ENCODE measurements at places on chromosomes 6 and 20. TPM values are rescaled to one million over a fixed set of nuclear protein-coding genes. Genes with fewer than 3 reads are reported as not detected.
A peak's percentile ranks its signal among the peaks of the same experiment; 100 is the strongest.

DNA sequence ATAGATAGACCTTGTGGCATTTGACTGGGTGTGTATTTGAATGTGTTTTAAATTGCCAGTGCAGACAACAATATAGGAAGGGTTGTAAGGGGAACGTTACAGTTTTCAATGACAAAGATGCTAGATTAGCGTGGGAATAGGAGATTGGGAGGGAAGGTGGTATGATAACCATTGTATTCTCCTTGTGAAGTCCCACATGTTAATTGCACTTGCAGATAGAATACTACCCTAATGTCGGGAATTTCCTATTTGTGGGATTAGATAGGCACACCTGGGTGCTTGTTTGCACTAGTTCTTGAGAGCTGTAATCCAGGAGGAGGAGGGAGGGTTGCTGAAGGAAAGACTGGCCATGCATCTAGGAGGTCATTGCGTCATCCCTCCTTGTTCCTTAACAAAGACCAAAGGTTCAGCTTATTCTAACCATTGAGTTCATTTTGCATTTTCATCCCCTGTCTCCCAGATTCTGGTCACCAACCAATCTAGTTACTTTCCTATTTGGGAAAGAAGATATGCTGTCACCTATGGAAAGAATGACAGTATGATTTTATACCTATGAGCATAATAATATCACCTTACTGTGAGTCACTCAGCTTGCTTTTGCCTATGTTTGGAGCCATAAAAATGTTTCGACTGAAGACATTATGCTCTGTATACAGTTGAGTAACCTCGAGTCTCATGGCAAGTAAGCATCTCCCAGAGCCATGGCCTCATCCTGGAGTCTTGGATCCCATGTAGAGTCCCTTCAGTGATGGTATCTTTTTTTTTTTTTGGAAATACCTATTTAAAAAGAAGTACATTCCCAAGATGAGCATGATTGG lies 201.5 kb downstream of the DTNBP1 start:
- DNase-seq: peak; percentile 68

DNA sequence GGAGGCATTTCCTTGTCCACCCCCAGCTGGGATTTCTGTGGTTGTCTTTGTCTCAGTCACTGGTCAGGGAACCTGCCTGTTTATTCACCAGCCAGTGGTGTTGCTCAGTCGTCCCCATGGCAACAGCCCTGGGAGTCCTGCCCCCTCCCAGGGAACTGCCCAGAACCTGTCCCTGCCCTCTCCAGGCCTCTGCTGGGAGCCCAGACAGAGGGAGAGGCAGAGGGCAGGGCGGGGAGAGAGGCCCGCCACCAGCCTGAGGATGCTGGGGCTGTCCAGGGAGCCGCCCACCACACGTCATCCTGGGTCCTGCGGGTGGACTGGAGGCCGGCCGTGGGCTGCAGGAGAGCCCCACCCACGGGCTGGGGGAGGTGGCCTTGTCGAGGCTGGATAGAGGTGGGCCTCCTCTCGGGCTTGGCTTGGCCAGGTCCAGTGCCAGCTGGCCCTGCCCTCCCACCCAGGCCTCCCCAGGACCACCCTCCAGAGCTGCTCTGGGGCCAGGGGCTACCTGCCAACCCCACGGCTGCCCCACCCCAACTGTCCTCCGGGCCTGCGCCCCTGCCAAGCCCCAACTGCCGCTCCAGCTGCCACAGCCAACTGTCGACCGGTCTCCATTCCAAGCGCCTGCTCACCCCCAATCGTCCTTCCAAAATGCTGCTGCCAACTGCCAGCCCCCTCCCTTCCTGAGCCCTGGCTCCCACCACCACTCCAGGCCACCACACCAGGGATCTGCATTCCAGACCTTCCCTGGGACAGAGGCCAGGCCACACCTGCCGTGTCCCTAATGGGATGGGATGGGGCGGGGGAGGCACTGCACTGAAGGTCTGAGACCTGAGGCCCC lies 4.2 kb upstream of the ZBTB46 start:
- peak; percentile 98 for DNase-seq

DNA sequence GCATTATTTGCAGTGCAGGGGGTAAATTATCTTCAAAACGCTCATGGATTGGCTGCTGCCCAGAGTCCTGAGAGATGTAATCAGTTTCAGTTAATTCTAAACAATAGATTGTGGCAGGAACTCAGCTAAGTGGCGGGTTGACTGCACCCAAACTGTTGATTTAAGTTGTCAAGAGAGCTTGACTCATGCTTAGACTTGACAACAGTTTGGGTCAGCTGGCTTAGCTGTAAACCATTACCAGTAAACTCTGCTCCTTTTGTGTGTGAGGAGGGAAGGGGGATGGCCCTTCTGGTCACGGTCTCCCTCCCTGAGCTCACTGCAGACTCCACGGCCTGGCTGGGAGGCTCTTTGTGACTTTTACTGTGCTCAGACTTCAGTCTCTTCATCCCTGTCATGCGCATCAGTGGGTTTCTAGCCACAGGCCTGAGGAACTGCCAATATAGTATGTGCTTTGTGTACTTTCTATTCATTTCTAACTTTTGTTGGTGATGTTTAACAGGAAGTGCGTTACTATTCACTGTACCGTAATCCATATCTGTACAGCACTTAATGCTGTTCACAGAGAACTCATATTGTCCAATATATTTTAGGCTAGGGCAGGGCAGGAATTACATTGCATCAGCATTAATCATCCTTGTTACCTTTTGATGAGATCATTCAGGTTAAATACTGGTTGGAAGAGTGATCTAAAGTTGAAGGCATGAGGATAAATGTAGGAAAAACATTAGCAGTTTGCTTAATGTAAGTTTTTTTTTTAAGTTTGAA lies 488.3 kb downstream of the CDKAL1 start:
- peak; percentile 62 for DNase-seq

DNA sequence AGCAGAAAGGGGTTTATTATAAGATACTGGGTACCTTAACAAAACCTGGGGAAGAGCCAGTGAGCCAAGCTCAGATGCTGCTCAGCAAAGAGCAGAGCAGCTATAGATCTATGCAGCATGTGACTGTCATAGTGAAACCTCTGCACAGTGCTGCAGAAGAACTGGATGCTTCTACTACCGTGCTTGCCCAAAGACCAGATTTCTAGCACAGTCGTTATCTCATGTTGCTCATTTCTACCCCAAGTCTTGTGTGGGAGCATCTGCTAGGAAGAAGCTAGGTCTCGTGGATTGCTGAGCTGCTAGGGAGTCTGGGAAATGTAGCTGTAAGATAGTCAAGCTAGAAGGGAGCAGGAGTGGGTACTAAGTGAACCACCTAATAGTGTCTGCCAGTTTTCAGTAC lies 31.7 kb upstream of the GNRH2 start:
- DNase-seq: no peak

DNA sequence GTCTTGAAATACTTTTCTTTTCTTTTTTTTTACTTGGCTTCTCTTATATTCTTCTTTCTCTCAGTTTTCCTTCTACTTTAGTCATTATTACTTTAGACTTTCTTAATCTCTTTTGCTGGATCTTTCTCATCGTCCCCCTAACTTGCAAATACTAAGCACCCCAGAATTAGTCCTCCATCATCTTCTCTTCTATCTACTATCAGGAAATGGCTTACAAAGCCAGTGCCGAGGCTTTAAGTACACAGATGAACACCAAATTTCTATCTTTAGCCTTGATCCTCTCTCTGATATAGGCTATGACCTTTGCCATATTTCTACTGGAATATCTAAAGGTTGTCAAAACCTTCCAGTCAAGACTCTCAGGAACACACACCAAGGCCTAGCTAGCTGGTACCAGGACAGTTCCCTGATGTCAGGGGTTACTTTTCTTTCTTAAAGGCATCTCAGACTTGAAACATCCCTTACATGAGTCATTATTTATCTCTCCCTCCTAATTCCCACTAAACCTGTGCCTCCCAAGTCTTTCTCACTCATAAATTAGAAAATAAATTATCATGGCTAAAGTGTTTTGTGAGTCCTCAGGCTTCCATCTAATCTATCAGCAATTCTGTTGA lies 278.6 kb upstream of the TCF21 start:
- no peak for DNase-seq

- DNase-seq: no peak
Measured at GRCh38 chr20:8490076-8490830, 358.2 kb downstream of the PLCB1 start.

- DNase-seq: no peak
Measured at GRCh38 chr6:168232062-168232461, 87.5 kb downstream of the DACT2 start.

DNA sequence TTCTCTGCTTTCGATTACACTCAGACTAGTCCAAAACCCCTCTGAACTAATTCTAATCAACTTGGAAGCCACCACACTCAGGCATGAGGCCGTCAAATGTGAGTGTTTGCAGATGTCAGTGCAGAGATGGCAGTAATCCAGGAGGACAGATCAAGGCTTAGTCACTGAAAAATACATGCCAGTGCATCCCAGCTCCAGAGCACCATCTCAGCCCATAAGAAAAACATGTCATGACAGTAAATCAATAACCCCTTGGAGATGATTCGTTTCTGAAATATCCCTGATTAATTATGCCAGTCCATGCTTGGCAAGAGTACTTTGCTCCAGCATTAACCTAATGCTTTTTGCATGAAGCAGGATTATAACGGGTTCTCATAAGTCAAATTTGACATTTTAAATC lies 179.5 kb downstream of the ADAT2 start:
- no peak for DNase-seq

DNA sequence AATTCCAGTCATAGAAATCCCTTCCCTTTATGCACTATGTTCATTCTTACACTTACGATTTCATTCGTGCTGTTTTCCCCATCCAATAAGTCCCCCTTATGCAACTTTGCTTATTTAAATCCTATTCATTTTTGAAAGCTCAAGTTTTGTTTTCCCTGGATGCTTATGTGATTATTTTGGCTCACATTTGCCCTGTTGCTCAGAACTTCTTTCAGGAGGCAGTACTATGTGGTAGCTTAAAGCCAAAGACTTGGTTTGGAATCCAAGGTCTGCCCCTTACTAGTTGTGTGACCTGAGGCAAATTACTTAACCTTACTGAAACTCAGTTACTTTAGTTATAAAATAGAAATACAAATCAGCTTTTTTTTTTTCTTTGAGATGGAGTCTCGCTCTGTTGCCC lies 59.6 kb downstream of the MOXD1 start:
- DNase-seq: no peak

DNA sequence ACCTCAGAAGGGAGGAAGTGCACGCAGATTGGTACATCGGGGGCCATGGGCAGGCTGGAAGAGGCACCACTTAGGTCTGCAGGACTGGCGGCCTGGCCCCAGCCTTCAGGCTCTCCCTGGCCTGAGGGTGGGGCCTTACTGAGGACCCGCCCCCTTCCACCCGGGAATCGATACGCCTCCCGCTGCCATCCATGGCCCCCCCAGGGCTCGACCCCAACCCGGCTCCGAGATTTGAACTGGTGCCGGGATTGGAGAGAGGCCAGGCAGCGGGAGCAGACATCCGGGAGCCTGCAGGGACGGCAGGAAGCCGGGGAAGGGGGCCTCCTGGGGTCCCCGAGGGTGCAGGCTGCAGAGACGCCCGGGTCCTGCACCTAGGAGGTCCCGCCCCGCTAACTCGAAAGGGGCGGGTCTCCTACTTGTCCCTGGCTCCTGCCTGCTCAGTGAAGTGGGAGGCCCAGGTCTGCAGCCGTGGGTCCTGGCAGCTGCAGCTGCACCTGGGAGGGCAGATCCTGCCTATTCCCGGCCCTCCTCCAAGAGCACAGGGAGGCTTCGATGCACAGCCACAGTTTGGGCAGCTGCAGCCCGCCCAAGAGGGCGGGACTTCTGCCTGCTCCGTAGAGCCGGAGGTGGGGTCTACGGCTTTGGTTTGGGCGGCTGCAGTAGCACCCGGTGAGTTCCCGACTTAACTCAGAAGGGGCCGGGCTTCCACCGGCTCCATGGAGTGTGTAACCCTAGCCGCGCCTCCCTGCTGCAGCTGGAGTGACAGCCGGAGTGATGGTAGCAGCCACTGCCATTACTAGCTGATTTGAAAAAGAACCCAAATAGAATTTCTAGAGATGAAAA lies 35.2 kb upstream of the TBC1D22B start:
- peak; percentile 98 for DNase-seq

DNA sequence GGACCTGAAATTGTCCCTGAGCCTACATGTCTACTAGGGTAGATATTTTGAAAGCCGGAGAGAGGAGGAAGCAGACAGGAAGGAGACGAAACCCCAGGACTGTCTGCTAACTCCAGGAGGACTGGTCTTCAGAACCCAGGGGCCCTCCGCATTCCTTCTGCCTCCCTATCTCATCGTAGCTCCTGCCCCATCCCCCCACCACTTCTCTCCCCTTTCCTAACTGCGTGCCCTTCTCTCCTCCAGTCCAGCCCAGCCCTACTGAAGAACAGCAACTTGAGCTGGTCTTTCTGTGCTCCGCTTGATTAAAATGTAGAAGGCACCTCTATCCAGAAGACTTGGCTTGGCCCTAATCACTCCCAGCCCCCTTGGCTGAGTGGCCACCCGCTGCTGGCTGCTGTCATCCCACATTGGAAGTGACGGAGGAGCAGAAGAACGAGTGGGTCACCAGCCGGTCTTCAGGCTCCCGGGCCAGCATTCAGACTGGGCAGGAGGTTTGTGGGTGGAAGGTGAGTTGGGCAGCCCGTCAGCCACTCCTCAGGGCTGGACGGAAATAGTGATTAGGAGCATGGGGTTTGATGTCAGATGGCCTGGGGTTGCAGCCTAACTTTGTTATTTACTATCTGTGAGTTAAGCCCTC lies 28.8 kb upstream of the ANGPT4 start:
- peak; percentile 62 for DNase-seq

GRCh38 chr6:16564436-16564835 lies 196.8 kb downstream of the ATXN1 start:
- no peak for DNase-seq

DNA sequence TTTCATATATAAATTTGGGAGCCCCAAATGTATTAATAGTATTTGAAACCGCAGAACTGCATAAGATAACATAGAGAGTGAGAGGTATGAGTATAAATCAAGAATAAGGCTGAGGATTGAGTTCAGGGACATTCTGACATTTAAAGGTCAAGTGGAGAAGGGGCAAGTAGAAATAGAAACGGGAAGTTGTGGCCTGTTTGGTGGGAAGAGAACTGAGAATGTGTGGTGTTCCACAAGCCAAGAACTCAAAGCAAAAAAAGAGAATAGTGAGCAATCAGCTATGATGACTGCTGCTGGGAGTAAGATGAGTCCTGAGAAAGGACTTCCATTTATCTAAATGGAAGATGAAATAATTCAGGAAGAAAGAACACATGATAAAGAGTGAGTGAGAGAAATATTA lies 418.4 kb downstream of the CD109 start:
- DNase-seq: no peak

GRCh38 chr6:71474942-71475341 lies 186.3 kb downstream of the OGFRL1 start:
- no peak for DNase-seq

Gene BTN1A1
- not detected for total RNA-seq

Gene PTGIS
- 20.9 TPM for total RNA-seq

Gene GCNT2
- 24.9 TPM for total RNA-seq

Gene MDFI
- total RNA-seq: 52.7 TPM

Gene CEP162
- 22.5 TPM for total RNA-seq

Gene CHRNA4
- not detected for total RNA-seq

Gene HUS1B
- 0.70 TPM for total RNA-seq

Gene FBXO9
- 52.9 TPM for total RNA-seq

Gene COL12A1
- 0.64 TPM for total RNA-seq

Gene CARMIL1
- total RNA-seq: 31.6 TPM

Gene MOG
- total RNA-seq: 0.45 TPM

All from endodermal cell (in vitro differentiated cells).